Transverse colon (tissue), 4 donors: ENCODE measurements at places on chromosomes 3 and 15. TPM values are rescaled to one million over a fixed set of nuclear protein-coding genes. Genes with fewer than 3 reads are reported as not detected.

The MBNL1 gene
- total RNA-seq: 402 TPM

The KY gene
- total RNA-seq: not detected

The EFCC1 gene
- 1.9 TPM for total RNA-seq

DNA sequence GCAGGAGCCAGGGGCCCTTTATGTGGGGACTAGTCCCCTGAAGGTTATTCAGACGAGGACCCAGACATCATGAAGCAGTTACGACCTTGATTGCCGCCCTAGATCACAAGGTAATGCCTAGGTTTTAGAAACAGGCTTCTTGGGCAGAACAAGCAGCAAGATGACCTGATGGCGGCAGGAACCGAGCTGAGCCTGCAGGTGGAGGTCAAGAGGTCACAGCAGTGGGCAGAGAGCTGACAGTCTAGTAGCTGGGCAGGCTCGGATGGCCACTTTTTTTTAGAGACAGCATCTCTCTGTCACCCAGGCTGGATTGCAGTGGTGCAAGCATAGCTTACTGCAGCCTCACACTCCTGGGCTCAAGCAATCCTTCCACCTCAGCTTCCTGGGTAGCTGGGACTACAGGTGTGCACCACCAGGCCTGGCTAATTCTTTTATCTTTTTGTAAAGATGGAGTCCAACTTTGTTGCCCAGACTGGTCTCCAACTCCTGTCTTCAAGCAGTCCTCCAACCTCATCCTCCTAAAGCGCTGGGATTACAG, 83.5 kb upstream of the ABHD17C start:
- H3K27me3 ChIP-seq: no peaks in the 10 kb centered on the region
- peaks cover 10% of the 10 kb centered on the region for H3K4me1 ChIP-seq

DNA sequence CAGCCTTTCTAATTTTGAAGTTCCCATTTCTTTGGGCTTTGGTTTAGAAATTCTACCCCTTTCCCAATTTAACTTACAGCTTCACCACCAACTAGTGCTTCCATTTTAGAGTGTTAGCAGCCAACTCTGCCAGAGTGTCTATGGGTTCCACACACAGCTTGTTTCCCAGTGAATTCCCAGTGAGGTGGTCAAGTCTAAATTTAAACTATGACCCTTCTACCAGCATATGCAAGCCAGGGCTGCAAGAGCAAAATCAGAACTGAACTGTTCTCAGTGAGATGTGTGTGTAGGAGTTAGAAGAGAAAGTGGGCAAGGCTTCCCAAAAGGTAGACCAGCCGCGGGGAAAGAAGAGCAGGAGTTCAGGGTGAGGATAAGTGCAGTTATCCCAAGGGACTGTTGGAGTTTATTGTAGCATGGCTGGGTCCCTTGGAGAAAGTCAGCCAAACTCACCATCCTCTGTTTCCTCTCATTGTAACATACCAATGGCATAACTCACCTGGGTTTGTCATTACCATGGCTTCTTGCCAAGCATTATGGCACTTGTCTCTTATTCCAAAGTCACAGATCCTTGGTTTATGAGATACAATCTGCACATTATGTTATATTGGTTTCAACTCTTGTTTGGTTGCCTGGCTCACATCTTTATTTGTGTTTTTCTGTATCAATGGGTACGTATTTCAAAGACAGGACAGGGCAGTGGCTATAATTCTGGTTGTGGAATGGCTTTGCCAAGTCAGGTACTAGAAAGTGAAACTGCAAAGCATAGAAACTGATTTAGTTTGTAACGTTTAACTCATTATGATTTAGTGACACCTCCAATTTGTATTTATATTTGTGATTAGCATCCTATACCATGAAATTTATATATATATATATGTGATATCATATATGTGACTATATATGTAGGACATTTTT, 130.2 kb upstream of the UMPS start:
- H3K36me3 ChIP-seq: no peaks in the 10 kb centered on the region
- no peaks in the 10 kb centered on the region for H3K27me3 ChIP-seq
- peak overlapping the region; percentile 7 for H3K27ac ChIP-seq
- H3K4me1 ChIP-seq: peaks cover 7% of the 10 kb centered on the region
- H3K4me3 ChIP-seq: no peak overlapping the region
- peak; percentile 55 for DNase-seq

DNA sequence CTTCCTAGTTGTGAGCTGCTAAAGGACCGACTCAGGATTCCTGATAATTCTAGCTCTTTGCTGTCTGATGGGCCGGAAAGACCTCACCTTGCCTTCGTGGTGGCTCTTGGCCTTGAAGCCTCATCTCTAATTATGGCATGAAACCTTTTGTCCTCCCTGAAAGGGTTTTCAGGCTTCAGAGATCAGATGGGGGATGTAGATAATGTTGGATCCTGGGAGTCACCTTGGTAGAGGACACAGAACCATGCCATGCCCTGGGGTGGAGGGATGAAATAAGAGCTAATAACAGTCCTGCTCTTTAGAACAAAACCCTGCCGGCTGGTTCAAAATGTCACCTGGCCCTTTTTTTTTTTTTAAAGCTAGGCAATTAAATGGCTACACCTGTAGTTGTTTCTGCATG, 50.8 kb upstream of the SYN2 start:
- H3K4me1 ChIP-seq: no peaks in the 10 kb centered on the region
- no peak for DNase-seq
- no peaks in the 10 kb centered on the region for H3K36me3 ChIP-seq
- H3K27me3 ChIP-seq: no peaks in the 10 kb centered on the region

GRCh38 chr3:153502682-153503081, 340.7 kb downstream of the RAP2B start:
- H3K4me3 ChIP-seq: no peak overlapping the region
- DNase-seq: no peak
- no peaks in the 10 kb centered on the region for H3K36me3 ChIP-seq
- no peak overlapping the region for H3K27ac ChIP-seq

- no peak overlapping the region for H3K27ac ChIP-seq
- H3K36me3 ChIP-seq: no peaks in the 10 kb centered on the region
- H3K4me3 ChIP-seq: no peak overlapping the region
- no peaks in the 10 kb centered on the region for H3K4me1 ChIP-seq
- no peaks in the 10 kb centered on the region for H3K27me3 ChIP-seq
These were observed 141.7 kb upstream of the MBNL1 start for GRCh38 chr3:152127058-152127457.

GRCh38 chr3:128550113-128550440, 57.1 kb upstream of the GATA2 start:
- peaks cover 6% of the 10 kb centered on the region for H3K4me1 ChIP-seq
- no peak for DNase-seq
- H3K36me3 ChIP-seq: no peaks in the 10 kb centered on the region
- no peak overlapping the region for H3K4me3 ChIP-seq
